ENCODE measurements at places on chromosomes 11 and 22.

GRCh38 chr22:30217698-30218560 is 28.6 kb downstream of the LIF start:
- no peak for DNase-seq

DNA sequence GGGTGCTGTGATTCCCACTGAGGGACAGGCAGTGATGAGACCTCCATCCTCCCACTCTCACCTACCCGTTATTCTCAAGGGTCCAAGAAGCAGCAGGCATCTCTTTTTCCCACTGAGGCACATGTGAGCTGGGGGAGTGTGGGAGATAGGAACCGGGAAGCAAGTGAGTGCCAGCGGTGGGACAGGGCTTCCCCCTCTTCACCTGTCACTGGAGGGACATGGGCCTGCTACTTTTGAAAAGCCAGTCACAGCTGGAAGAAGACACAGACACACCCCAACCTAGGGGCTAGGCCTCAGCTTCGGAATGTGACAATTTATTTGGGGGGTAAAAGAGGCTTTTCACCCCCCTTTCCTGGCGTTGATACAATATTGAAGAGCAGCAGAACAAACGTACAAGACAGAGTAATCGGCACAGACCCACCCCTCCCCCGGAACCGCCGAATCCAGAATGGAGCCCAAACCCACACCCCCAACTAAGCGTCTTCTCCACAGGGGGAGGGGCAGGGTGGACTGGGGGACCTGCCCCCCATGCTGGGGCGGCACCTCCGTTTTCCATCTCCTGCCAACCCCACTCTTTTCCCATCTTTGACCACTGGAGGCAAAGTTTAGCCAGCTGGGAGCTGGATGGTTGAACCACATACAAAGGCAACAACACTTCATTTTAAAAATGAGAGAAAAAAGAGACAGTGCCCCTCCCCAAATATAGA is 10.7 kb downstream of the CBX6 start:
- no peak for DNase-seq

DNA sequence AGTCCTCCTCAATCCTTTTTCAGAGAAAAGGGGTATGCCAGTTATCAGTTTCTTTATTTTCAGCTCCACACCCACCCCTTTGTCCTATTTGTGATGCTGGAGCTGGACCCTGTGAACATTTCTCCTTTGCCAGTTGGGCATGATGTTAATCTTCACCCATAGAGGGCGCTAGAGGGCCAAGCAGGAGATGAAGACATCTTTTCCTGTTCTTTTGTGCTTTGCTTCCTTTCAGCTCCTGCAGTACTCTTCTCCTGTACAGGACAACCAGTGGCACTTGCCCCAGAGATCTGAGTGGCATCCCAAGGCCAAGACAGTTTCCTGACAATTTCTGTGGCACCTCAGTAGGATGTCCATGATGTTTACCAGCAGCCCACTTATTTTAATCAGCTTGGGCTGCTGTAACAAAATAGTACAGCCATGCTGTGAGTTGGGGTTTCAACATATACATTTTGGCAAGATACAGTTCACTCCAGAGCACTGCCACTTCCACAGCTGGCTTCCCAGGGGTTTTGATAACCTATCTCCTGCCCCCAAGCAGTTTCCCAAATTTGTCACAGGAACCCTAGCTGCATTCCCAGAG is 4.6 kb downstream of the SAA2 start:
- peak; percentile 77 for DNase-seq

GRCh38 chr22:37542959-37543358 is 17.3 kb upstream of the CDC42EP1 start:
- DNase-seq, result no peak

DNA sequence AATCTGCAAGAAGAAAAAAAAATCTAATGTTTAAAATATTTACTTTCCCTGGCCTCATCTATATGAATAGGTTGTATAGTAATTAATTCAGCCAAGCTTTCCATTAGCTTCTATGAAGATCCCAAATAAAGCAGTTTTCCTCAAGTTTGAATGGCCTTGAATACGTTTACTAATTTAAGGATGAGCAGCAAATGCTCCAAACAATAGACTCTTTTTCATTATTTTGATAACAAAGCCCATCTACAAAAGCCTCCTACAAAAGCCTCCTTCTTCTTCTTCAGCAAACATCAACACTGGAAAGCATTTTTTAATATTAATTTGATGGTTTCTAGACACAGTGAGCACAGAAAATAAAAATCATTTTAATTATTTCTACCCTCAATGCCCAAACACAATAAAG is 1130.3 kb upstream of the CNTN5 start:
- no peak for DNase-seq

DNA sequence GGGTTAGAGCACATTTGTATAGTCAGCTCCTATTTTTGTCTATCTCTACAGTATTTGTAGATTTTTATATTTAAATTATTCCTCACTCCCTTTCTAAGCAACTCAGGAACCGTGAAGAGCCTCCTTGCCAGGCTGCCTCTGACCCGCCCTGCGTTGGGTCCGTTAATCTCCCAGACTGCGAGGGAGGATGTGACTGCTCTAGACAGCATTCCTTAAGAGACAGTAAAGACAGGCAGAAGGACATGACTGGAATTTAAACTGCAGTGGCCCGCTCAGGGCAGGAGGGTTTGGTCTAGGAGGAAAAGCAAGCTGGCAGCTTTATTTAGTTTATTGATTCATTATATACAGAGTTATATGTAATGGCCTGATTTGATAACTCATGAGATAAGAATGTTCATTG is 413.7 kb downstream of the TMEM135 start:
- no peak for DNase-seq

- DNase-seq, result no peak
Measured at GRCh38 chr22:23677701-23677995, 13.2 kb upstream of the RGL4 start.

All from CD8-positive, alpha-beta T cell (primary cell).